ENCODE measurements at places on chromosomes 16 and 17.

DNA sequence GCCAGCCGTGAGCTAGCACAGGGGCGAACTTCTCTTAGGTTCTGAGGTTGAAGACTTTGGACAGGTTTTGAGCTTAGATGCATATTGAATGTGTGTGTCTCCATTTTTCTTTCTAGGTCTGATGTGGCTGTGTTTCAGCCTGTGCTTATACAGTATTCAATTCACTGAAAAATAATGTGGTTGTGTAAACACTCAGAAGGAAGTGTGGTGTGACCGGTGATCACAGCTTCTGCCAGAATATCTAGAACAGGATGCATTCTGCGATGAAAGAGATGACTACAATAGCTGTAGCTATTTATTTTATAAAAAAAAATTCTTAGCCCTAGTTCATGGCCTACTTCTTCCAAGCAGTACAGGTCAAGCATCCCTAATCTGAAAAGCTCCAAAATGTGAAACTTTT, 64.4 kb downstream of the MAP2K6 start:
- no peak for DNase-seq

- DNase-seq: peak; percentile 50
Observed at GRCh38 chr16:56734429-56734828, 4.5 kb downstream of the NUP93 start.

DNA sequence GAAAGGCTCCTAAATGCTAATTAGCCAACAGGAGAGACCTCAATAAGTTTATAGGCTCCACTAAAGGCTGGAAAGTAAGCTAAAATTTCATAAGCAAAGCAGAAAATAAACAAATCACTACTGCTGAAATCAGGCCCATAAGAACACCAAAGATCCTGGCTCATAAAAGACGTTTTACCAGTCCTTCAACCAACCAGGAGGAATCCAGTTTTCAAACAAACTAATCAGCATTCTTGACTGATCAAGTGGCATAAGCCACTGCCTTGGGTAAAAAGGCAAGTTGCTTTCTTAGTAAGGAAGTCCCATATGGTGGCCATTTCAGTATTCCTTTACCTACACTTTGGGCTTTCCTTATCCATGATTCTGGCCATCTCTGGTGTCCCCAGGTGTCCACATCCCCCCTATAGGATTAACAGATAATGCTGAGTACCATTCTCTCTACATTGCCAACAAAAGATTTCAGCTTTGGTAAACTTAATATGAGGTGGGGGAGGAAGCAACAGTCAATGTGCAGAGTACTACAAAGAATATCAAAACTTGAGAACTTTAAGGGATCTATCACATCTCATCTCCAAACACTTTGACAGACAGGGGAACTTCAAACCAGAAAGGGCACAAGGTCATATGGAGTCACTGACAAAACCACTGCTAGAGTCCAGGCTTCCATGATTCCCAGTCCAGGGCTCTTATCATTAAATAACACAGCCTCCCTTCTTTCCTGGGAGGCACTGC, 1.3 kb downstream of the TOM1L2 start:
- DNase-seq: no peak

- DNase-seq: peak; percentile 64
Observed at GRCh38 chr17:62787366-62787765, 20.7 kb downstream of the MARCHF10 start.

- no peak for DNase-seq
Observed at GRCh38 chr17:37225465-37225864, 150.3 kb upstream of the C17orf78 start.

DNA sequence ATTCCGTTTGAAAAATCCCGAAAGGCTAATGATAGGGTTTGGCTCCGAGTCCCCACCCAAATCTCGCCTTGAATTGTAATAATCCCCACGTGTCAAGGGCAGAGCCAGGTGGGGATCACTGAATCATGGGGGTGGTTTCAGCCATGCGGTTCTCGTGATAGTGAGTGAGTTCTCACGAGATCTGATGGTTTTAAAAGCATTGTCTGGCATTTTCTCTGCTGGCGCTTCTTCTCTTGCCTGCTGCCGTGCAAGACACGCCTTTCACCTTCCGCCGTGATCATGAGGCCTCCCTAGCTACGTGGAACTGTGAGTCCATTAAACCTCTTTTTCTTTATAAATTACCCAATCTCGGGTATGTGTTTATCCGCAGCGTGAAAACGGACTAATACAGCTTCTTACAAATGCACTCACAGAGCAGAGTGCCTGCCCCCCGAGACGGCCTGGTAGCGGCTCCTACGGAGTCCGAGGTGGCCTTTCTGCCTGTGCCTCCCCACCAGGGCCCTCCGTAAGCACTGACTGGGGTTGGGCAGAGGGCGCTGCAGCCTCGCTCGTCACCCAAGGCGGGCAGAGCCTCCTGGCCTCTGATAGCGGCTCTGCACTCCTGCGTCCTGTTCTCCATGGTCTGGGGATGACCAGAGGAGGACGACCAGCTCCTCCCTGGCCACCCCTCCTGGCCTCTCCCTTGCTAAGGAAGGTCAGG, 131.7 kb downstream of the FOXL1 start:
- DNase-seq: no peak

- DNase-seq: no peak
Observed at GRCh38 chr17:81551458-81552243, 502 bp downstream of the FAAP100 start.

DNA sequence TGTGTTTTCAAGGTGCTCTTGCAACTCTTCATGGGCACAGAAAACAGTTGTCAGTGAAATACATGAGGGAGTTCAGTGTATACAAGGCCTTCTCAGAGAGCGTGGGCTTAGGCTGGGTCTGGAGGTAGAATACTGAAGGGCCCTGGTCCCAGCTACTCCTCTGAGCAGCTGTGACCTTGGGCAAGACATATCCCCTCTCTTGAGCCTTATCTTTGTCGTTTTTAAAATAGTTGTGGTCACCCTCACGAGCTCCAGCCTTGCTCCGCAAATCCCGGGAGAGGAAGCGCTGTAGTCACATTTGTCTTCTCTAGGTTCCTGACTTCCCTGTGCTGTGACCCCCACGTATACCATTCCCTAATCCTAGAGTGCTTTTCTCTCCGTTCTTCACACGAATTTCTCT, 3.6 kb downstream of the ZNRF1 start:
- DNase-seq: no peak

- peak; percentile 61 for DNase-seq
Observed at GRCh38 chr16:66604376-66605176, at the start of gene CMTM3. Gene CMTM3, plus strand, starts transcription at chr16:66604704. Its CDS starts 102 bp downstream, at chr16:66604806.

GRCh38 chr16:54098247-54098646, 188.3 kb downstream of the IRX3 start:
- no peak for DNase-seq

DNA sequence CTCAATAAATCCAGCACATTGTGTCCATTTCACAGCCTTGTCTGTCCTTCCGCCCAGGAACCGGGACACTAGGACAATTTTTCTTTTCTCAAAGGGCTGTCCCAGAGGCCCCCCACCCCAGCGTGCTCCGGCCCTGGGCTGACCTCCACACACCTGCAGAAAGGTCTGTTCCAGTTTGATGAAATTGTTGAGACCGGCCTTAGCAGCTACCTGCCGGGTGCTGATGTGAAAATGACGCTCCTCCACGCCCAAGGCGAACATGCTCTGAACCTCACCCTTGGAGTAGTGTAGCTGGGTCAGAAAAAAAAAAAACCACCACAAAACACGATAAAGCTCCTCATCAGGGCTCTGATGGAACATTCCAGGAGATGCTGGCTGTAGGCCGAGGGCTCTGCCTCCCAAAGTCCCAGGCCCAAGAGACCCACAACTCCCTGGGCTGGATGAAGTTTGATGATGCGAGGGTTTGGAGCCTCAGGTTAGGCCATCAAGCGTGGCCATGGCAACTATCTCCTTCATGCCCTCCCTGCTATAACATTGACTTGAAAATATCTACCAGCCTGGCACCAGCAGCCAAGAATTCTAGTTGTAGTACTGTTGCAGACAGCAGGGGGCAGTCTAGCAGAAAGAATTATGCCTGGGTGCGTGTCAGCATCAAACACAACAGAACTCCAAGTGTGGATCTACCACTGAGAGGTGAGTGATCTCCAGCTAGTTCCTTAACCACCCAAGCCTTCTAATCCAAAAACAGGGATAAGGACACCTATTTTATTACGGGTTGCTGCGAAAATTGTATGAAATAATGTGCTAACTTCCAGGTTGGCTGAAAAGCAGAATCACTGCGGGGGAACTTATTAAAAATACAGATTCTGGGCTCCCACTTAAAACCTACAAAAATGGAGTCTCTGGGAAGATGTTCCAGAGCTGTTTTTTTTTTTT, 62.1 kb downstream of the RMI2 start:
- DNase-seq: peak; percentile 68

DNA sequence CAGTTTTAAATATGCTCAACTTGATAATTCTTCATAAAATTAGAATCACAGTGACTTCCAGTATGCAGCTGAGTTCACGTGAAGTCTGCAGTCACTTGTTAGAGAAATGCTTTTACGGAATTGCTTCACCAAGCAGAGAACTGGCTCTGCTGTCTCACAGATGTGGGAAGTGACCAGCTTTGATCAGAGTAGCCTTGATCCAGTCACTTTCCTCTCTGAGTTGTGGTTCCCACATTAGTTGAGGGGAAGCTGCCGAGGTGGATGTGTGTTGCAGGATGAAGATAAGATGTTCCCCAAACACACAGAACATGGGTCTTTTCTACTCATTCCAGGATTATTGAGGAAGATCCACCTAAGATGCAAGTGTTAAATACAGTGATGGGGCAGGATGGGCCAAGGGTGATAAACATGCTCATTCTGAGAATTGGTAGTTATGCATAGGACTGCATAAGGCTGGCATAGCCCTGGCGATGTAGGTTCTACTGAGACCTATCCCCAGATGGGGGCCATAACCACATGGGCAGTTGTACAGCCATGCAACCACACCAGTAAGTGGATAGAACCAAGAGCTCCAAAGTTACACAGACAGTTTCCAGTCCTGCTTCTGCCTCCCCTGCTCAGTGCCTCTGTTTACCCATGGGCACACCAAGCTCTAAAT, 168.9 kb upstream of the MAF start:
- no peak for DNase-seq

- DNase-seq: no peak
Observed at GRCh38 chr16:1026784-1027500, 45.4 kb downstream of the SOX8 start.

DNA sequence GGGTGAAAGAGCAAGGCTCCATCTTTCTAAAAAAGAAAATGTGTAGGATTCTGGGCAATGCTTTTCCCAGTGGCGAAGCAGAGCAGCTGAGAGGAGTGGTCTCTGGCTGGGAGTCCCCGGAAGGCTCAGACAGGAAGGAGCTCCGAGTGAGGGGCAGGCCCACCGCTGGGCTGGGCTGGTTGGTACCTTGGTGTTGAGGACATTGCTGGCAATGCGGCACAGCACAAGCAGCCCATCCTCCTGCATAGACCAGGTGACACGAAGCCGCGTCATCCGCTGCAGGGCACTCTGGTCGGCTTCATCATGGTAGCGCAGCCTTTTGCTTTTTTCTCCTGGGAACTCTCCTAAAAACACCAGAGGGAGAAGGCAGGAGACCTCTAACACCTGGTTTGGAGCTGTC, 63.9 kb downstream of the GTF3C1 start:
- no peak for DNase-seq

DNA sequence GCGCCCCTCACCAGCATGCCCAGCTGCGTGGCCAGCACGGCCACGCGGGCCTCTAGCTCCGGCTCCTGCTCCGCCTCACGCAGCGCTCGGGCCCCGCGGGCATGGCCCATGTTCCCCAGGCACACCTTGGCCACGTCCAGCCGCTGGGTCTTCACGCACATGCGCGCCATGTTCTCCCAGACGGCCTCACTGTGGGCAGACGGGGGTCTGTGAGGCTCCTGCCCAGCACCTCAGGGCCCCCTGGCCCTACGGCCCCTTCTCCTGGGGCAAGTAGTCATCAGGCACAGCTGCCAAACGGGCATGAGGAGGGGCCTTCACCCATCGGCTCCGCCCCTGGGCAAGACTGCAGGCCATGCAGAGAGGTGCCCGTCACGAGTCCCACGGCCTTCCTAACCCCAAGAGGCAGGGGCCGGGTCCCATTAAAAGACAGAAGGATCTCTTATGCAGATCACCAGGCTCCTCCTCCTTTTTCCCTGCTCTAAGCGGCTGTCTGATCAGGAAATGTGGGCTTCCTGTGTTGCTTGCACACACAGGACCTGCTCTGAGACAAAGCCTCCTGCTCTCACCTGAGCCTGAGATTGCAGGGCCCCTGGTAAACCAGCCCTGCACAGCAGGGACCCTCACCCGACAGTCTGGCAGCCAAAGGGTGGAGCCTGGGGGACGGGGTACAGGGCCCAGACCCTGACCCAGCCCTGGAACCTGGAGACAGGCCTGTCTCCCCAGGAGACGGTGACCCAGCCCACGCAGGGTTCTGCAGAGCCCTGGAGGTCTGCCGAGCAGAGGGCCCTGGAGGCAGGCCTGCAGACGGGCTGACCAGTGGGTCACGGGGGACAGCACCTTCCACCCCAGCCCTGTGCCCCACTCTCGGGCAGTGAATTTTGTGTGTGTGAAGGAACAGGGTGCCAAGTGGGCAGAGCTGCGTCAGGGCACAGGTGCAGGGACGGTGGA, 6.6 kb upstream of the TMEM204 start:
- no peak for DNase-seq
